ENCODE measurements at places on chromosomes 11 and 22. TPM values are rescaled to one million over a fixed set of nuclear protein-coding genes. Genes with fewer than 3 reads are reported as not detected.

DNA sequence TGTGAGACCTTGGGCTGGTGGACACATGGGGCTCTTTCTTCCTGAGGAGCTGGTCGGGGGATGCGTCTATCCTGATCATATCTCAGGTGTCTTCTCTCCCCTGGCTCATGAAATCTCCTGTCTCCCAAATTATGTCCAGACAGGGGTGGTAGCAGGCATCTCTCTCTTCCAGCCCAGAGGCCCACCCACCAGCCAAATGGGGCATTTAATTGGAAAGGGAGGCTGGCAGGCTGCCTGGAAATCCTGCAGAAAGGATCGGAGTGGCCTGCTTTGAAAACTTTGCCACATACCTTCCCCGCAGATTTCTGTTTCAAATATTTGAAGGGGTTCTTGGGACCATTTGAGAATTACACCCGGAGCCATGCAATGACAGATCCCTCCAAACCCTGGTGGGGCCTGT is 37.4 kb downstream of the SMIM38 start:
- H3K4me3 ChIP-seq: no peak overlapping the region
- H3K36me3 ChIP-seq: peaks cover 13% of the 10 kb centered on the region
- H3K27me3 ChIP-seq: no peaks in the 10 kb centered on the region
- DNase-seq: no peak
- no peak overlapping the region for H3K27ac ChIP-seq

- no peak overlapping the region for H3K4me3 ChIP-seq
- peaks cover 4% of the 10 kb centered on the region for H3K36me3 ChIP-seq
- no peaks in the 10 kb centered on the region for H3K27me3 ChIP-seq
Observed at GRCh38 chr11:119721129-119722120, 7.6 kb downstream of the NECTIN1 start.

DNA sequence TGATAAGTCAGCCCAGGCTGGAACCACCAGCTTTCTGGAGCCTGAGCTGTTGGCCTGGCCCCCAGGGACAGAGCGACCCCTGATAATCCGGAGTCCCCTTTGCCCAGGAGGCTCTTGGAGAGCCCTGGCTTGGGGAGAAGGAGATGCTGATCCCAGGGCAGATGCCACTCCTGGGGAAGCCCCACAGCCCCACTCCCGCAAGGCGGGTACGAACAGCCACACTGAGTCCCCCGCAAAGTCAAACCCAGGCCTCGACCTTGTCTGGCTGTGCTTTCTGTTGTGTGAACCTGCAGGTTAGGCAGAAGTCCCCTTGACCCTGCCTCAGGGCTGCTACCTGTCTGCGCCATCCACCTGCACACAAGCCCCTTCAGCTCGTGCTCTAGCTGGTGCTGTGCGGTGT is 108.0 kb downstream of the KCNQ1OT1 start:
- H3K36me3 ChIP-seq: no peaks in the 10 kb centered on the region
- H3K4me1 ChIP-seq: no peaks in the 10 kb centered on the region
- no peak overlapping the region for H3K4me3 ChIP-seq
- no peak overlapping the region for H3K27ac ChIP-seq

DNA sequence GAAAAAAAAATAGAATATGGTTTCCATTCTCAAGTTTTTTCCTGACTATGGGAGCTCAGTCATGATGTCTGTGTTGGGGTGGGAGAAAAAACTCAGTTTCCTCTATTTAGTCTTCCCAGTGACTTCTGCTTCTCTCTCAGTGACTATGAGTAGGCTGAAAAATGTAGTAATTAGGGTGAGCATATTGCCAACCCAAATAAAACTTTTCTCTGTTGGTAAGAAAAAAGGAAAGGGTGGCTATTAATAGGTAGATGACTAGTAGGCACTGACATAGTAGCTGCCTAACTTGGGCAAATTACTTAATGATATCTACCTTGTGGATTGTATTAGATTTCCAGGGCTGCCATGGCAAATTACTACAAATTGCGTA is 34.2 kb upstream of the BIRC3 start:
- no peaks in the 10 kb centered on the region for H3K27me3 ChIP-seq
- H3K36me3 ChIP-seq: peaks cover 3% of the 10 kb centered on the region
- no peak overlapping the region for H3K27ac ChIP-seq

DNA sequence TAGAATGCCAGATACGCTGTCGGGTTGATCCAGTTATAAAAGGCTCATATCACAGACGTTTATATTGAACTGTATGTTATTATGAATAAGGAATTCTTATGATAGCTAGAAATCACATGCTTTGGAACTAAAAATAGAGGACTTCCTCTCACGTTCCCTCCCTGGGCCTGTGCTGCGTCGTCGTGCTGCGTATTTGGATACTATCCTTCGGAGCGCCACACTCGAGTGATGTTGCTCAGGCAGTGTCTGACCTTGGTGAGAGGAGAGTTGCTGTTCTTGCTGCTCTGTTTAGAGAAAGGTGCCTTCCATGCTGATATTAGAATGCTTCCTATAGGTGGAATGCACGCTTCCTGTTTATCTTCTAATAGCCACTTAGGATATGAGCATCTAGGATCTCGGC is 20.2 kb upstream of the ST14 start:
- DNase-seq: no peak
- no peak overlapping the region for H3K27ac ChIP-seq
- H3K36me3 ChIP-seq: peaks cover 21% of the 10 kb centered on the region

GRCh38 chr11:12110714-12111548 is 541 bp downstream of the MICAL2 start:
- DNase-seq: no peak
- H3K27me3 ChIP-seq: peaks cover 60% of the 10 kb centered on the region
- no peaks in the 10 kb centered on the region for H3K36me3 ChIP-seq
- H3K4me3 ChIP-seq: peak overlapping the region; percentile 85
- no peak overlapping the region for H3K27ac ChIP-seq

GRCh38 chr11:24181395-24182047 is 315.3 kb upstream of the LUZP2 start:
- H3K27ac ChIP-seq: no peak overlapping the region
- H3K4me1 ChIP-seq: no peaks in the 10 kb centered on the region
- no peaks in the 10 kb centered on the region for H3K27me3 ChIP-seq
- no peaks in the 10 kb centered on the region for H3K36me3 ChIP-seq
- H3K4me3 ChIP-seq: no peak overlapping the region
- DNase-seq: no peak

DNA sequence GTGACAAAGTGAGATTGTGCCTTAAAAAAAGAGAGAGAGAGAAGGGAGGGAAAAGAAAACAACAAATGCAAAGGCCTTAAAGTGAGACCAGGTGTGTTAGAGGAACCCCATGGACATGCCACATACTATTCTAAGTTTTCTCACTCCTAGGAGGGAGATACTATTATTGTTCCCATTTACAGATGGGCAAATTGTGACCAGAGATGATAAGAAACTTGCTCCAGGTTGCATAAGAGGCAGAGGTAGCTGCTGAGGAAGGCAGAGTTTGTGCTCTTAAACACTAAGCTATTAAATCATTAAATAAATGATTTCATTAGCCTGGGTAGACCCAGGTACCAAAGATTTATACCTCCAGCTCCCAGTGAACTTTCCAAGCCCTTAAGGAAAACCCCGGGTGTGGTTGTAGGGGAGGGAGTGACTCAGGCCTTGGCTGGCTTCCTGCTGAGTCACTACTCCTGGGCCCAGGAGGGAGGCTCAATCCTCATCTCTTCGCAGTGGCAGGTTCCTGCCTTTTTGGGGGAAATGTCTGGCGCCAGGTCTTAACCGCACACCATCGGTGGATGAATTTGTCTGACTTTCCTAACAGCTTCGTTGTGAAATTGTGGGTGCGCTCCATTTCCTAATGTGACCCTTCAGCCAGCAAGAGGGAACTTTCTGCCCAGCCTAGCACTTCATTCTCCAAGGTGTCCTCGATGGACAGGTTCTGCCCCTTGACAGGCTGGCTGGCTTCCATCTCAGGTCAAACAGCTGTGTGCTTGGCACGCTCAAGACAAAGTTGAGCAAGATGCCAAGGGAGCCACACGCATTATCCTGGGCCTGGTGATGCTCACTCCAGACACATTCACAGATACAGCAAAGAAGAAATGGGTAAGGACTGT is 33.4 kb upstream of the PTPRJ start:
- H3K4me3 ChIP-seq: no peak overlapping the region
- H3K27me3 ChIP-seq: no peaks in the 10 kb centered on the region
- no peaks in the 10 kb centered on the region for H3K36me3 ChIP-seq

DNA sequence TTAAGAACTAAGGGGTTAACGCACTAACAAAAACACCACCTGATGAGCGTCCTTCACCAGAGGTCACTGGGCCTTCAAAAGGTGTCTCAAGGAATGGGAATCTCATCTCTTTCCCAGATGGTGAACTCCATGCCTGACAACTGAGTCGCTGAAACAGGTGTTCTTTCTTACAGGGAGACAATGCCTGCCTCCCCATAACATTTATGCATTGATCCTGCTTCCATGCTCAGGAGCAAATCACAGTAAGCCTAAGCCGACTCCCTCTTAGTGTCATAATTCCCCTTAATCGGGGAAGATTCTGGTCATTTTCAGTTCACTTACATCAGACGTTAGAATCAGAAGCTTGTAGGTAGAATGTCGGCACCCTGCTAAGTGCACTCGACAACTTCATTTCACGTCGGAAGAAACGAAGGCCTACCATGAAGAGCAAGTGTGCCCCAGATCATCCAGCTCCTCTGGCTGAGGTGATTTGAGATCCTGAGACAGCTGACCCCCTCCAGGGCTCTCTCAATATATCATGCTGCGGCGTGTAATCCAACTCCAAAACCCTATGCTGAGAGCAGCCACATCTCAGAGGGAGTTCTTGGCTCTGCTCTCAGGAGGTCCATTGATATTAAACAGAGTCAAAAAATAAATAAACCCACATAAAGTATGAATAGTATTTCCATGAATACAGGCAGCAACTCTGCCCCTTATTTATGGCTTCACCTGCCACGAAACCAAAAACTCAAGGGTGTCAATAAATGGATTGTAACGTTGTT is 163.1 kb downstream of the LARGE1 start:
- no peak for DNase-seq
- peaks cover 49% of the 10 kb centered on the region for H3K4me1 ChIP-seq
- no peaks in the 10 kb centered on the region for H3K27me3 ChIP-seq
- no peak overlapping the region for H3K4me3 ChIP-seq
- H3K27ac ChIP-seq: no peak overlapping the region

GRCh38 chr11:77067861-77068443 is 1.2 kb downstream of the CAPN5 start:
- peaks cover 16% of the 10 kb centered on the region for H3K27me3 ChIP-seq
- peak; percentile 62 for DNase-seq
- peak overlapping the region; percentile 53 for H3K27ac ChIP-seq
- peak overlapping the region; percentile 81 for H3K4me3 ChIP-seq
- H3K36me3 ChIP-seq: no peaks in the 10 kb centered on the region
- H3K4me1 ChIP-seq: peaks cover 28% of the 10 kb centered on the region

DNA sequence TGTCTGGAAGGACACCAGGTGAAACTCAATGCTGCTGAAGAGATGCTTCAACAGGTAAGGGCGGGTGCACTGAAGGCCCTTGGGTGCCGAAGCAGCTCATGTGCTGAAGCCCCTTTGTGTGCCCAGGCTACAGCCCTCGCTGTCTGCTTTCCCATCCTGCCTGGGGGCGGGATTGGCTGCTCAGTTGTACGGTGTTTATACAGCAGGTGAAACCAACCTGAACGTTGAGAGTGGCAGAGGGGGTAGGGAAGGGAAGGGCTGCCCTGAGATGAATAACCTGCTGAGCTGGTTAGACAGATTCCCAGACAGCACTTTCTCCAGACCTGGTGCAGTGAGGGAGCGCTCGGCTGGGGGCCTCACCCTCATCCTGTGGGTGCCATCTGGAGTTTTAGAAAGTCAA is 75.7 kb downstream of the CYB5R2 start:
- no peak for DNase-seq
- peaks cover 9% of the 10 kb centered on the region for H3K36me3 ChIP-seq
- no peaks in the 10 kb centered on the region for H3K27me3 ChIP-seq
- H3K4me1 ChIP-seq: peaks cover 54% of the 10 kb centered on the region
- peak overlapping the region; percentile 22 for H3K4me3 ChIP-seq

DNA sequence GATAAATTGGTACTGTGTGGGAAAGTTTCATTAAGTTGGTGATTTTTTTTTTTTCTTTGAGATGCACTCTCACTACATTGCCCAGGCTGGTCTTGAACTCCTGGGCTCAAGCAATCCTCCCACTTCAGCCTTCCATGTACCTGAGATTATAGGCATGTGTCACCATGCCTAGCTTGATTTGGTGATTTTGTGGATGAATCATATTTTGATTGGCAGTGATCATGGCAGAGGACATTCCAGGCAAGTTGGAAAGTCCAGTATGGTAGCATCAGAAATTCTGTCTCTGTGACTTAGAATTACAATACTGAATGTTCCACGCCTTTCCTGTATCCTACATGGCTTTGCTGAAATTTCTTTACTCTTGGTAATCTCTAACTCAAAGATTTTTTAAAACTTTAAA is 49.4 kb downstream of the HORMAD2 start:
- H3K27ac ChIP-seq: no peak overlapping the region
- DNase-seq: no peak
- H3K4me3 ChIP-seq: no peak overlapping the region

DNA sequence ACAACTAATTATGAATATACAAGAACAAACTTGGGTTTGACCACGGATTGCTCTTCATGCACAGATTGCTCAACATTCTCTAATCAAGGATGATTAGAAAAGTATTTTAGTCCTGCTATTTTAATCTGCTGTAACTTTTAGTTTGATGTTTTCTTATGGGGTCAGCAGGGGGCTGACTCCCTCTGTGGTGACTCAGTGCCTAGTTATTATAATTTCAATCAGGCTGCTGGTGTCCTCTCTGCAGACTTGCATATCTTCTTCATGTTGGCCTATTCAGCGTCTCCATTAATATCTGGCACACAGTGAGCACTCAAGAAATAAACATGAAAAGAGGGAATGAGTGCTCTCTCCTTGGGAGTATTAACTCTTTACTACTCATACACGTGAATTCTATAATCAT is 223.8 kb upstream of the DDI1 start:
- no peaks in the 10 kb centered on the region for H3K27me3 ChIP-seq
- no peak for DNase-seq
- no peaks in the 10 kb centered on the region for H3K4me1 ChIP-seq

GRCh38 chr11:61783717-61784505 is 8.5 kb downstream of the TMEM258 start:
- H3K36me3 ChIP-seq: peaks cover 3% of the 10 kb centered on the region
- H3K27ac ChIP-seq: no peak overlapping the region
- H3K4me1 ChIP-seq: peaks cover 10% of the 10 kb centered on the region
- H3K4me3 ChIP-seq: no peak overlapping the region
- DNase-seq: no peak

The KDM4E gene
- total RNA-seq: not detected

The C11orf16 gene
- total RNA-seq: not detected

The DGCR6 gene
- 5.0 TPM for total RNA-seq

The FAM181B gene
- total RNA-seq: 3.1 TPM

The OVCH2 gene
- 2.0 TPM for total RNA-seq

The COPB1 gene
- 130 TPM for total RNA-seq

The RAC2 gene
- 0.24 TPM for total RNA-seq

The SLC29A2 gene
- total RNA-seq: 31.7 TPM
